ENCODE measurements at places on chromosomes 13 and 19. TPM values are rescaled to one million over a fixed set of nuclear protein-coding genes. Genes with fewer than 3 reads are reported as not detected.

Gene PDX1
- not detected for polyA plus RNA-seq

Gene ZMYM2
- 129 TPM for polyA plus RNA-seq

Gene DHDH
- 7.0 TPM for polyA plus RNA-seq

Gene CLEC17A
- 0.44 TPM for polyA plus RNA-seq

Gene TNFRSF19
- 54.1 TPM for polyA plus RNA-seq

- DNase-seq: no peak
These were observed 40.6 kb downstream of the TPT1 start for GRCh38 chr13:45300190-45300985.

GRCh38 chr19:49165111-49165750 lies 7.6 kb downstream of the TRPM4 start:
- DNase-seq: no peak

DNA sequence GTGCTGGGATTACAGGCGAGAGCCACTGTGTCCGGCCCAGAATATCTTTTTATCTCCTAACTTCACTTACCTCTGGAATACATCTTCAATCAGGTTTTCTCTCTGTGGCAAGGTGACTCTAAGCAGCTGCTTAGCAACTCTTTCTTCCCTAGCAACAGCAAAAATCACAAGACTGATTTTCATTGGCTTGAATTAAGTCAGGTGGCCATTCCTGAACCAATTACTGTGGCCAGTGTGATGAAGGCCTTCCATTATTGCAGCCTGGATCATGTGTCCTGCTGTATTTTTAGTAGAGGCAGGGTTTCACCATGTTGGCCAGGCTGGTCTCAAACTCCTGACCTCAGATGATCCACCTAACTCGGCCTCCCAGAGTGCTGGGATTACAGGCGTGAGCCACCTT lies 9.0 kb upstream of the LTBP4 start:
- no peak for DNase-seq

- DNase-seq: no peak
These were observed 750 bp downstream of the RAB20 start for GRCh38 chr13:110560601-110561343.

DNA sequence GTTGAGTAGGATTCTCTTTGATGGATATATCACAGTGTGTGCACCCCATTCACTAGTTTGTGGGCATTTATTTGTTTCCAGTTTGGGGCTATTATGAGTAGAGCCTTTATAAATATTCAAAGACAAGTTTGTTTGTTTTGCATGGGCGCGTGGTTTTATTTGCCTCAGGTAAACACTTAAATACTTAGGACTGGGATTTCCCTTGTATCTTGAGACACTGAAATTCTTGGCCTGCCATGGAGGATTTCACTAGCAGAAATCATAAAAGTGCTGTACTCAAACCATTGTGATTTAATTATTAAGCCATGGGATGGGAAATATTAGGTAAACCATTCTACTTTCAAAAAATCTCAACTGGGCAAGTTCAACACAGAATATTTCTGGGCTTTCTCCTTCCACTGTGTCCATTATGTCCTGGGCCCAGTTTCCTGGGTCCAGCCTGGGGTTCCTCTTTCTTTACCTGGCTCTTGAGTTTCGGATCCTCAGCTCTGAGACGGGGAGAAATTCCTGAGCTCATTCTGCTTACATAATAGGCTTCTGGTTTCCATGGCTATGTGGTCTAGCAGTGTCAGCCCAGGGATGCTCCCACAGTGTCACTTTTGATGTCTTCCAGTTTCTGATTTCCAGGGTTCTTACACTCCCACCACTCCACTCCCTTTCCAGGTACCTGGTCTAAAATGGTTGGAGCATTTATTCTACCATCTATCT lies 14.4 kb downstream of the MYO16 start:
- DNase-seq: no peak

GRCh38 chr19:11198769-11199424 lies 1.6 kb upstream of the KANK2 start:
- DNase-seq: no peak

GRCh38 chr19:45713141-45713540 lies 17.6 kb downstream of the FBXO46 start:
- no peak for DNase-seq

GRCh38 chr13:29844441-29844840 lies 6.0 kb downstream of the UBL3 start:
- no peak for DNase-seq
